Stimulated activated CD4-positive, alpha-beta T cell treated with anti-CD3 and anti-CD28 coated beads, Interleukin-1b, Interleukin-23, amount 100 ng/mL, for 24 hours (primary cell): ENCODE measurements at places on chromosomes 5 and 9.
A peak's percentile ranks its signal among the peaks of the same experiment; 100 is the strongest.

- DNase-seq = no peak
These were observed 79.1 kb downstream of the UGCG start for GRCh38 chr9:111975709-111976108.

- no peak for DNase-seq
These were observed 55.5 kb downstream of the MYO10 start for GRCh38 chr5:16880547-16880946.

DNA sequence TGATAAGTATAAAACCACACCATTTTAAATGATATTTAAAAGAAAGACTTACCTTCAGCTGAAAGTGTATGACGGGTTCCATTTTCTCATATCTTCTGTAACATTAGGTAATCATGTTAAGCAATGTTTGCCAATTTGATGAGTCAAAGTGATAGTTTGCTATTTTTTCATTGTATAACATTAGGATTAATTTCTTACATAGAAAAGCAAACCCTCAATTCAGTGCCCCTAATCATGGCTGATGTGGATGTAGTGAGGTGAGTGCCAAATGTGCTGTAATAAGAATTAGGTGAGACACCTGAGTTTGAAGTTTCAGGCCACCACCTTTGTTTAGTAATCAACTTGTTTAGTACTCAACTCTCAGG, 68.0 kb downstream of the UNC13B start:
- DNase-seq = no peak

GRCh38 chr5:112205846-112206245, 213.2 kb downstream of the EPB41L4A start:
- DNase-seq = no peak

- DNase-seq = no peak
These were observed 21.2 kb downstream of the DAPK1 start for GRCh38 chr9:87518702-87519335.

GRCh38 chr5:53381-54174, 38.4 kb upstream of the PLEKHG4B start:
- DNase-seq = peak; percentile 34

DNA sequence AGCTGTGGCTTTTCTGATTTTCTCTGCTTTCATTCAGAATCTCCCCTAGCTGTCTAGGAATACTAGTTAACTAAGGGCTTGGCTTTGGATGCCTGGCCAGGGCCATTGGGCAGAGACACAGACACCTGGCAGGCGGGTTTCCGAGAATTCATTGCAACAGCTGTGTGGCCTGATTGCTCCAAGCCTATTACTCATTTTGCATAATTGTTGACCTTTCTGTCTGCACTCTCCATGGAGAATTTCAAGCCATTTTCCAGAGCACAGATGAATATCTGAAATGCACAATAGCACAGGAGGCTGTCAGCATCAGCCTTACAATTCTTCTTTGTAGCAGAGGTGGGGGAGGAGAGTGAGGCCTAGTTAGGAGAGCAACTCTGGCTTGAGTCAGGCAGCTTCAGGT, 310.5 kb downstream of the DMAC1 start:
- DNase-seq = no peak

- no peak for DNase-seq
These were observed 149.8 kb upstream of the TNC start for GRCh38 chr9:115267790-115268189.

DNA sequence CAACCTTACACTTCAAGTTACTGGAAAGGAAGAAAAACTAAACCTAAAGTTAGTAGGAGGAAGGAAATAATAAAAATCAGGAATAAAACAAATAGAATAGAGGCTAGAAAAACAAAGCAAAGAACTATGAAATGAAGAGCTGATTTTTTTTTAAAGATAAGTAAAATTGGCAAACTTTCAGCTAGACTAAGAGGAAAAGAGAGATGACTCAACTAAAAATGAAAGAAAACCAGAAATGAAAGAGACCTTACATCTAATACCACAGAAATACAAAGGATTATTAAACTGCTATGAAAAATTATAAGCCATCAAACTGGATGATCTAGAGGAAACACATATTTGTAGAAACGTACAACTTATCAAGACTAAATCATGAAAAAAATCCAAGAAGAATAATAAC, 60.0 kb downstream of the PRRC1 start:
- DNase-seq = no peak

DNA sequence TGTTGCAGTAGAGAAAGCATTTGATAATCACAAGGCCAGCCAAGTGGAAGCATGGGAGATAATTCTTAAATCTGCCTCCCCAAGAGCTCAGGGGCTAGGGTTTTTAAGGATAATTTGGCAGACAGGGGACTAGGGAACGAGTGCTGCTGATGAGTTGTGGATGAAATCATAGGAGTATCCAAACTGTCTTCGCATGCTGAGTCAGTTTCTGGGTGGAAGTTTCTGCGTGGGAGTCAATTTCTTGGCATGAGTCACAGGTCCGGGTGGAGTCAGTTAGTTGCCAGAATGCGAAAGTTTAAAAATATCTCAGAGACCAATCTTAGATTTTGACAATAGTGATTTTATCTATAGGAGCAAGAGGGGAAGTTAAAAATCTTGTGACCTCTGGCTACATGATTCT, 112.6 kb downstream of the TMC1 start:
- no peak for DNase-seq

- DNase-seq = no peak
These were observed 22.5 kb upstream of the NINJ1 start for GRCh38 chr9:93156475-93157008.

GRCh38 chr9:19496321-19497050, 87.7 kb downstream of the ACER2 start:
- DNase-seq = no peak

- DNase-seq = no peak
These were observed 122.4 kb upstream of the RAPGEF1 start for GRCh38 chr9:131862261-131862660.

DNA sequence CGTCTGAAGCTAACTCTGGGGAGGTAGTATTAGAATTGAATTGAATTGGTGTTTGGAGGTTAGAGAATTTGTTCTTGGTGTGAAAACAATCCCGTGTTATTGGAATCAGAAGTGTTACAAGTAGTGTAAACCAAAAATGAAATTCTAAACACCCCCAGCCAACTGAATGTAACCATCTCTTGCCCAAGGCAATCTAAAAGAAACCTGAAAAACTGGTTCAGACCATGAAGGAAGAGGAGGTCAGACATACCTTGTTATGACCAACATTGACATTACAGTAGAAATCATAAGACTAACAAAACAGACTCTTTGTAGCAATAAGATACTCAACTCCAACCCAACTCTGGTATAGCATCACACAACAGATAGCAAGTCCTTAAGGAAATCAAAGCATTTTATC, 159.0 kb downstream of the TUSC1 start:
- DNase-seq = no peak

- DNase-seq = no peak
These were observed 330.7 kb downstream of the PDE4D start for GRCh38 chr5:59562756-59563389.

GRCh38 chr5:38916802-38917201, 71.0 kb downstream of the OSMR start:
- DNase-seq = no peak

DNA sequence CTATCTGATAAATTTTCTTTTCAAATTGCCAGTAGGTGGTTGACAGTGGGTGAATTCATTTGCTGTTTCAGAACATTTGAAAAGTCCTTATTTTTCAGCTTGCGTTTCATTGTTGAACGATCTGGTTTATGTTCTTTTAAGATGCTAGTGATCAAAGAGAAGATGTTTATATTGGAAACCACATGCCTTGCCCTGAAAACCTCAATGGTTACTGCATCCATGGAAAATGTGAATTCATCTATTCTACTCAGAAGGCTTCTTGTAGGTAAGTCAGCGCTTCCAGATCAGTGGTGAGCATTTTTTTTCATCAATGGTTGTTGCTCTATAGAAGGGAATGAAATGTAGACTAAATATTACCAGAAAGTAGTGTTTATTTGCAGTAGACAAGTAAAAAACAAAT, 16.6 kb upstream of the CAVIN4 start:
- no peak for DNase-seq

DNA sequence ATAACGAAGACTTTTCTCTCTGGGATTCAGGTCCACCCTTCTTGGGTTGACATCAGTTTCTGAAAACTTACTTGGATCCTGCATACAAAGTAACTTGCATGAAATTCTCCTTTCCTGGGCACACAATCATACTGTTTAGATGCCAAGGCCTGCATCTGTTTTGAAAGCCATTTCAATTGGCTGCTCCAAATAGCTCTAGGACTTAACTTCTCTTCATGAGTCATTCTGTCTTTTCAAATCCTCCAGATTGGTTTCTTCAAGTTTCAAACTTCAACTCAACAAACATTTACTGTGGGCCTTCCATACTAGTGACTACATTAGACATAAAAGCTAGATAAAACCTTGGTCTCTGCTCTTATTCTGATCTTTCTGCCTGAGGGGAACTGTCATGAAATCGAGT, 54.8 kb upstream of the HMHB1 start:
- no peak for DNase-seq

DNA sequence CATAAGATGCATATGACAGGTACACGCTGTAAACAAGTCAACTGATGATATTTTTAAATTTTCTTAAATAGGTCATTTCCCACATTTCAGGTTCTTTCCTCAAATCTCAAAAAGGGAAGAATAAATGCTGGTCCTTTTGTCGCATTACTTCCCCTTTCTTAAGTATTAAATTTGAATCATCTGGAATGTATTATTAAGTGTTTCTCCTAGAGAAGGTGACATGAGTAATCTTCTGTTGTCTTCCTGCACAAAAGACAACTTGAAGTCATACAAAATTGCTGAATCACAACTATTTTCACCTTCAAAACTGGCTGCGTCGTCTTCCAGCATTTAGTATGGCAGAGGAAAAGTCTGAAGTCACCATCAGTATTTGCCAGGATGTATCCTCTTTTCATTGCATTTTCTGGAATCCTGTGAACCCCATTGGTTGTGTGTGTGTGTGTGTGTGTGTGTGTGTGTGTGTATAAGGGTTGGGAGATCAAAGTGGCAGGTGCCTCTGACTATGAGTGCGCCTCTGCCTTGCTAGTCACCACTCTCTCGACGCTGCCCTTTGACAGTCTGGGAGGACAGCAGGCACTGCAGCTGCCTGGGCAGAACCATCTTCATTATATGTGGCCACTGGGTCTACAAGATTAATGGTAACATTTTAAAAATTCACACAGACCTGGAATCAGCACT, 86.9 kb downstream of the MVB12B start:
- DNase-seq = no peak

- no peak for DNase-seq
These were observed 12.2 kb downstream of the ZNF618 start for GRCh38 chr9:113888336-113888735.

DNA sequence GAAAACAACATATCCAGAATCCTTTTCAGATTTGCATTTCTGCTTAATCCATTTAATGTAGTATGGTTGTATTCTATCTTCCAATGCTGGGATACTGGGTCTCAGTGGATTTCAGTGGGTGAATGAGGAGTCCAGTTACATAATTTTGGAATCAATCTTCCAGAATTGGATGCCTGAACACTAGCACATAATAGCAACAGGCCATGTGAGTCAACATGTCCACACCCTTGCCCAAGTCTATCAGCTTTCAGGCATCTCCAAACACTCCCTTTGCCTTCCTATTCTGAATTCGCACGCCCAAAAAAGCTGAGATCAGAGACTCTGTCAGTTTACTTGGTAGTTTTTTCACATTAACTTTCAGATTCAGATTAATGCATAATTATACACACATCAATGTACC, 202.6 kb downstream of the TSSK1B start:
- no peak for DNase-seq

DNA sequence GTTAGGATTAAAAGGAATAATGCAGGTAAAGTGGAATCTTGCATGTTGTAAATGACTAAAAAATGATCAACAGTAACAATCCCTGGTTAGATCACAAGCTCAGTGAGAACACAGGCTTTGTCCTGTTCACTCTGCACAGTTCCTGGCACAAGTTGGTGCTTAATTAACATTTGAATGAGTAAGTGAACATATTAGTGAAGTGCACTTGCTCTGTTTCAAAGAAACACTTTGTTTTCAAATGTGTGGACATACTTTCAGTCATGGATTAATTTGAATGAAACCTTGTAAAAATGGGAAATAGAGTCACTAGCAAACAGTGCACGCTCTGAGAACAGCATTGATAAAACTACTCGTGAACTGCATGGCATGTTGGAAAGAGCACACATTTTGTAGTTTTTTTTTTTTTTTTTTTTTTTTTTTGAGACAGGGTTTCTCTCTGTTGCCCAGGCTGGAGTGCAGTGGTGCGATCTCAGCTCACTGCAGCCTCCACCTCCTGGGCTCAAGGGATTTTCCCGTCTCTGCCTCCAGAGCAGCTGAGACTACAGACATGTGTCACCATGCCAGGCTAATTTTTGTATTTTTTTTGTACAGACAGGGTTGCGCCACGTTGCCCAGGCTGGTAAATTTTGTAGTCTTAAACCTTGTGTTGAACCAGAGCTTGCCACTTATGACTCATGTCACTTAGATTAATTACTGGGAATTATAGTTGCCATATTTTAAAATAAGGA, 159.9 kb downstream of the LURAP1L start:
- no peak for DNase-seq

GRCh38 chr9:97632248-97632984, 752 bp downstream of the TSTD2 start:
- no peak for DNase-seq

GRCh38 chr9:136977223-136977622, at the start of gene PTGDS:
Gene PTGDS, plus strand, starts transcription at chr9:136977504. Its CDS starts 75 bp downstream, at chr9:136977579.
- no peak for DNase-seq

GRCh38 chr5:38858839-38859238, 13.0 kb downstream of the OSMR start:
- no peak for DNase-seq

GRCh38 chr5:31614151-31615020, 24.5 kb upstream of the PDZD2 start:
- no peak for DNase-seq

DNA sequence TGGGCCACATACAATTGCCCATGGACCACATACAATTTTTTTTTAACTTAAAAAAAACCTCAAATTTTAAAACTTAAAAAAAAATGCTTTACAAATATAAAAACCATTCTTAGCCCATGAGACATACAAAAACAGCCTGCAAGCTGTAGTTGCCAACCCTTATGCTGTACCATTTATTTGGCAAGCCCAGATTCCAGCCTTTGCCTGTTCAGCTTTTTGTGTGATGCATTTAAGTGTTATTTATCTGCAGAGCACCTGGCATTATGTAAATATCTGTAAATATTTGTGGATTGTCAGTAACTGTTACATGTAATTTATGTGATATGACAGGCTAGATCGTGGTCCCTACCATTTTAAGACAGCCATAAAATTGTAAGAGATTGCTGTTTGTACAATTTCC, 32.6 kb downstream of the HEXB start:
- no peak for DNase-seq

GRCh38 chr5:2139478-2139877, 256.8 kb upstream of the IRX4 start:
- DNase-seq = no peak
